ENCODE measurements at places on chromosomes 12 and 14. TPM values are rescaled to one million over a fixed set of nuclear protein-coding genes. Genes with fewer than 3 reads are reported as not detected.

Gene RNASE7
- not detected for total RNA-seq

Gene IQSEC3
- total RNA-seq = not detected

Gene CATSPERB
- not detected for total RNA-seq

Gene IL26
- not detected for total RNA-seq

Gene DPY19L2
- 1.3 TPM for total RNA-seq

Gene GZMB
- not detected for total RNA-seq

Gene DTX3
- total RNA-seq = 21.3 TPM

Gene TAS2R20
- 0.30 TPM for total RNA-seq

Gene PTPRO
- not detected for total RNA-seq

Gene LRRC9
- not detected for total RNA-seq

Gene SERPINA3
- 11.0 TPM for total RNA-seq

Gene CYP27B1
- total RNA-seq = 0.86 TPM

Gene HOXC13
- total RNA-seq = 11.6 TPM

Gene KRT1
- total RNA-seq = not detected

Gene EML1
- total RNA-seq = 45.4 TPM
